ENCODE measurements at places on chromosomes 1 and 21.

- DNase-seq = no peak
Measured at GRCh38 chr1:79448426-79448825, 441.9 kb upstream of the ADGRL4 start.

GRCh38 chr1:229031061-229031460 lies 239.8 kb upstream of the RAB4A start:
- no peak for DNase-seq

DNA sequence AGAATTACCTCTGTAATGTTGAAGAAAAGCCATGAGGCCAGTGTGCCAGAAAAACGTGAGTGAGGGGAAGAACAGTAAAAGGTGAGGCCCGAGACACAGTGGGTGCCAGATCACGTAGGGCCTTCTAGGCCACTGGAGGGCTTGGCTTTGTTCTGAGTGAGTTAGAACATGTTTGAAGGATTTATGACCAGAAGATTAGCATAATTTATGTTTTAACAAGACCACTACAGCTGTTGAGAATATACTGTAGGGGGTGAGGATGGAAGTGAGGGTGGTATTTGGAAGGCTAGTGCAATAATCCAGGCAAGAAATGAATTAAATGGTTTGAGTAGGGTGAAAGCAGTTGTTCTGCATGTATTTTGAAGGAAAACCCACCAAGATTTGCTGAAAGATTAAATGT lies 56.3 kb downstream of the LRRC8C start:
- no peak for DNase-seq

GRCh38 chr1:9169601-9170137 lies 40.8 kb upstream of the GPR157 start:
- no peak for DNase-seq

DNA sequence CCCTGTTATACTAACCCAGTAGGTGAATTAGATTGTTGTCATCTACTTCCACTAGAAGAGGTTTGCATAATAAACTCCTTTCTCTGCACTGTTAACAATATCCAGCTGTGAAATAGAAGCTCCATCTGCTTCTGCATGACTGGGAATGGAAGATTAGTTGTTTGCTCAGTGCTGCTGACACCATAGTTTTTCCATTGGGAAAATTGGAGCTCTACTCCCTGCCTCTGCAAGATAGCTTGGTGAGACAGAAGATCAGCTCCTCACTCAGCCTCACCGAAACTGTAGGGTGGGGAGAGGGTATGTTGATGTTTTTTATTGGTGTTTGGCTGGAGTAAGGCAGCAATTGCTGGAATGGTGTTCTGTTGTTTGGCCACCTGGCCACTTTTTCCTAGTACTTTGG lies 331.6 kb upstream of the ADAMTS5 start:
- DNase-seq = no peak

DNA sequence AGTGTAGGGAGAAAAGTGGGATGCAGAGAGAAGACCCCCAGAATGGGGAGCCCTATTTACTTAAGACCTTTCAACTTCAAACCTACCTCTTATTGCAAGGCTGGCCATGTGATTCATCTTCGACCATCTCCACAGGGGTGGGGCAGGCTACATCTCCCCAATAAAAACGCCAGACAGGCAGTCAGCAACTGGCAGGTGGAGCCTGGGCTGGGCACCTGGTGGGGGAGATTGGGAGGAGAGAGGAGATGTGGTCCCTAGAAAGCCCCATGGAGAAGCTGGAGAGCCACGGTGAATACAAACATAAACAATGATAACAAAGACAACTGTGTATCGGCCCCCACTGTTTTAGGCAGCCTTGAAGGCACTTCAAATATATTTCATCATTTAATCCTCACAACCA lies 336.7 kb upstream of the PROX1 start:
- DNase-seq = no peak

GRCh38 chr1:21414015-21414414 lies 25.9 kb upstream of the NBPF3 start:
- no peak for DNase-seq

GRCh38 chr21:29947119-29947518 lies 7.3 kb upstream of the GRIK1 start:
- DNase-seq = no peak

GRCh38 chr1:230849451-230850224 lies 18.7 kb downstream of the C1orf198 start:
- no peak for DNase-seq

GRCh38 chr1:36055706-36056105 lies 28.2 kb upstream of the TEKT2 start:
- DNase-seq = no peak
